ENCODE measurements at places on chromosomes 2 and 18. TPM values are rescaled to one million over a fixed set of nuclear protein-coding genes. Genes with fewer than 3 reads are reported as not detected.
A peak's percentile ranks its signal among the peaks of the same experiment; 100 is the strongest.

The IL1R1 gene
- 16.1 TPM for total RNA-seq

The NEU4 gene
- total RNA-seq: 9.4 TPM

The RMDN2 gene
- 10.9 TPM for total RNA-seq

The TP53I3 gene
- total RNA-seq: 29.1 TPM

The DNAJC5G gene
- not detected for total RNA-seq

The RNF125 gene
- total RNA-seq: 8.0 TPM

The TNS1 gene
- total RNA-seq: 196 TPM

The L3MBTL4 gene
- total RNA-seq: 6.5 TPM

DNA sequence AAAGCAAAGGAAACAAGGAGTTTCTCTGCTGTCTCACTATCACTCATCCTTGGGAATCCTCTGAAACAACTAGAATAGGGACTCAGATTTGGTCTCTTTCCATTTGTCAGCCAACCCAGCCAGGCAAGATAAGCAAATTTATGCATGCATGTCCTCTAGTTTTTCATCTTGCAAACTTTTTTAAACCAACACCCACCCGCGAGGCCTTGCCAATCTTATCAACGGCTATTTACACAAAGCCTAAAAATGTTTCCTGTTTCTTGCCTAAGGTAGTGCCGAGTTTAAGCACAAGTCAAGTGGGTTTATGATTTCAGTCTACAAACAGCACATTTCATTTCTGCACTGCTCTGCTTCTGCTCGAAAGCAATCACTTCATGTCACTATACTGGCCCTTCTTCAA, 240.9 kb downstream of the STK39 start:
- DNase-seq: no peak

DNA sequence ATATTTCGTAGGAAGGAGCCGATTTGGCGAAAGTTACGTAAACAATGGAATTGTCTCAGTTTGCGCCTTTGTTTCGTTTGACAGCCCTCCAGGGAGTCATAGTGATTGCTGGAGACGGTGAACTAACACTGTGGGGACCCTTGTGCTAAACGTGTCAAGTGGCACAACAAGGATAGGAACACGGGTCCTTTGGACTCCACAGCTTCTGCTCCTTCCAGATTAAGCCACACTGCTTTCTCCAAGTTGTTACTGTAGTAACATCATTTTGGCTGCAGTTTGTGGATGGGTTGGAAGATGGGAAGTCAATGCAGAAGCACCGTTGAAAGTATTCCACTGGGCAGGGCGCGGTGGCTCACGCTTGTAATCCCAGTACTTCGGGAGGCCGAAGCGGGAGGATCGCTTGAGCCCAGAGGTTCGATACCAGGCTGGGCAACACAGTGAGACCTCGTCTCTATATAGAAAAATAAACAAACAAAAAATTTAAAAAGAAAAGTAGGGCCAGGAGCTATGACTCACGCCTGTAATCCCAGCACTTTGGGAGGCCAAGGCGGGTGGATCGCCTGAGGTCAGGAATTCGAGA, 636 bp upstream of the IMMT start:
- no peak for DNase-seq

DNA sequence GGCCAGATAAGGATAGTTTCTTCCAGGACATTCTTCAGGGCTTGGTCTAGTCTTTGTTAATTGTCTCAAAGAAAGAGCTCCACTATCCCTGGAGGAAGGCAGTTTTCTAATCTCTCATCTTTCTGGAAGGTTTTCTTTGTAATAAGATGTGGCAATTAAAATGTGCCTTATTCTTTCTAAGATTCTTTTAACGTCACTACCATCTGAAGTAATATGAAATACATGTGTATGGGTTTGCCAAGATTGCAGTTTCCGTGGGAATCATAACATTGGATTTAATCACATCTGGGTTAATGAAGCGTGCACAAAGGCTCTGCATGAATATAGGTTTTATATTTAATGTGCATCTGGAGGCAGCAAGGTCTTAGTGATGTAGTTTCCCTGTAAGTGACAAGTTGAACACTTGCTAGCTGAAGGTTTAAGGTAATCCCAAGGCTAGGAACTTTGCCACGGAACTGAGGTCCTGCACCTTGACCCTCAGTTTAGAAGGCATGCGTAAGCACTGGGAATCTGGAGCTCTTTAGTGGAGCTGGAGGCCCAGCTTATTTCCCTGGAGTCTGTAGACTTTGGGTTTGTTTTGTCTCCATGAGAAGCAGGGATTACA, 25.7 kb downstream of the DIS3L2 start:
- peak; percentile 78 for DNase-seq

DNA sequence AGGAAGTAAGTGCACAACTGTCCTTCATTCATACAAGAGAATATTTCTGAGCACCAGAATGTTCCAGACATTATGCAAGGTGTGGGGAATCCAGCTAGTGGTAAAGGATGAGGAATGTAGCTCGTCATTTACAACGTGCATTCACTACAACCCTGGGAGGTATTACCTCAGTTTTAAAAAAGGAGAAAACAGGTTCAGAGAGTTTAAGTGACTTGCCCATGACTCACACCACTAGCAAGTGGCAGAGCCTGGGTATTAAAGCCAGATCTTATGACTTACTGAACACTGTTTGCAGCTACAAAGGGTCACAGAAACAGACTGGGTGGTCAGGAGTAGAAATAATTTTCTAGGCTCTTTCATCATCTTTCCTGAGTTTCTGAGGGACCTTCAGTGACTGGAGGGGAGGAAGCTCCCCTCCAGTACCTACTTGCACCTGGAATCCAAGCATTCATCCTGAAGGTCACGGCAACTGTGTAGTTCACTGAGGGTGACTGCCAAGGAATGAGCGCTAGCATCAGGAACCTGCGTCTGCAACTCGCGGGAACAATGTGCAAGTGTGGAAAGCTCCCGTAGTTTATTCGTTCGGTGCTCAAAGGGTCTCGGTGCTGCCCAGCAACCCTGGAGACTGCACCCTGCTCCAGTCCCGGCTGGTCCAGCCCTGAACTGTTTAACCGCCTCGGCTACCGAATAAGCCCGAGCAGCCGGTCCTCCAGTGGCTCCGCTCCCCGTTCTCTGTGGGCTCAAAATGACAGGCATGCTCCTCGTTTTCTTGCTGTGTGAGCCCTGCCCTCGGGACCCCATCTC, 647 bp downstream of the CCDC121 start:
- DNase-seq: peak; percentile 6

GRCh38 chr2:68121873-68122679, 35.6 kb upstream of the PNO1 start:
- peak; percentile 92 for DNase-seq

- no peak for DNase-seq
These were observed 248.4 kb downstream of the FHOD3 start for GRCh38 chr18:36545821-36546427.

- no peak for DNase-seq
These were observed 88.0 kb downstream of the TEX51 start for GRCh38 chr2:126986631-126987187.

DNA sequence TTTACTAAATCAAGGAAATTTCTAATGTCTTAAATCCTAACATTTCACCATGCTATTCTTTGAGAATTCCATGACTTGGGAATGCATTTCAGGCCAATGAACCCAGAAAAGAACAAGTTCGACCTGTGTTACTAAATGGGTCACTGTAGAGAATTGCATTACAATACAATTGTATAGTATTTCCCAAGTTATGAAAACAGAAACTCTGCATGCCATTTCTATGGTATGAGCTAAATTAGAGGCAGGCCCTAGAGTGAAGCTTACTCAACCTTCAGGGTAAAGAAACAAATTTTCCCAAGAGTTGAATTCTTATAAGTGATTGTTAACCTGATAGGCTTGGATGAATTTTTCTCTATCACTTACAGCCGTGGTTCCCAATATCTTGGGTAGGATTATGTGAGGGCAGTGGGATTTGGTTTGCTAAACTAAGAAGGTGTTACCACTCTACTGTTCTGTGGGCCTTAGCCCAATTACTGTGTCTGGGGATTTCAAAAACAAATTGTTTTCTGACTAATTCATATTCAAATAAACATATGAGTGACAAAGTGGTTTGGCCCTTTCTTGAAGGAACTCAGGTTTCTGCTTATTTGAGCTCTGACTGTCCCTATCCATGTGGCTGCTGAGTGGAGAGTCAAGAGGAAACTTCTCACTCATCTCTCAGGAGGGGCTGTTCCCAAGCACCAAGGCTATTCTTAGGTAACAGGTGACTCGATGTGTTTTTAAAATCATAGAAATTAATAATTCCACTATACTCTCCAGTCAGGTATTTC, 11.2 kb upstream of the SERPINB7 start:
- no peak for DNase-seq

- DNase-seq: peak; percentile 7
These were observed 996.2 kb upstream of the FANCL start for GRCh38 chr2:59237311-59237710.

- peak; percentile 41 for DNase-seq
These were observed 675 bp upstream of the SPIRE1 start for GRCh38 chr18:12658426-12659138.

- no peak for DNase-seq
These were observed 85.7 kb upstream of the LAPTM4A start for GRCh38 chr2:20137131-20137571.

DNA sequence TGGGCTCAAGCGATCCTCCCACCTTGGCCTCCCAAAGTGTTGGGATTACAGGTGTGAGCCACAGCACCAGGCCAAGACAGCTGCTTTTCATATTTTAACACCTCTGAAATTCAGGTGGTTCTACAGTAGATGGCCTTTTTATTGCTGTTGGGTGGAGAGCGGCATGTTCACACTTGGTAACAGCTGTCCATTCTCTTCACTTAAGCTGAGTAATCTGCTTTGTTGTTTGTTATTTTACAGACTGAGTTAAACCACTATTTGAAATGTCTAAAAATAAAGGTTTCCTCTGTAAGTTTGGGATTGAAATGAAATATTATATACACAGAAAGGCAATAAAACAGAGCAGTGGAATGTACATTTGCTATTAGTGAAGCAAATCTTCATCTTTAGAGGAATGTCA, 44.9 kb upstream of the TLK1 start:
- DNase-seq: no peak

- peak; percentile 88 for DNase-seq
These were observed 34.1 kb upstream of the MAT2A start for GRCh38 chr2:85504778-85505261.

GRCh38 chr2:209523867-209524266, 100.0 kb downstream of the MAP2 start:
- DNase-seq: no peak

DNA sequence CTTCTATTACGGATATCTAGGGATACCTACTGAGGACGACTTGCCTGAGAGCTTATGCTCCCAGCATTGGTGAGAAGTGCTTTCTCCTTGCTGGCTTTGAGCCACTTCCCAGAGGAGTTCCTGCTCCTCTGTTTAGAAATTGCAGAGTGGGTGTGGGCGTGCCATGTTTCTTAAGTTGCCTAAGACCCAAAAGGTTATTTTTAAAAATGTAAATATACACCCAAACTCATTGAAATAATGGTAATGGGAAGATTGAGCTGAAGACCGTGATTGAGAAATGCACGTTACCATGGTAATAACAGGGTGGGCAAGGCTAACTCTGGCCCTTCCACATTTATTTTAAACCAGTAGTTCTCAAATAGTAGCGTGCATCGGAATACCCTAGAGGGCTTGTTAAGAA, 17.2 kb upstream of the TMEM200C start:
- no peak for DNase-seq

GRCh38 chr2:121478996-121479745, 51.5 kb upstream of the RNU4ATAC start:
- DNase-seq: no peak

- DNase-seq: no peak
These were observed 384.6 kb downstream of the PLCL1 start for GRCh38 chr2:198188982-198189381.

- no peak for DNase-seq
These were observed 169.2 kb downstream of the TRABD2A start for GRCh38 chr2:84711651-84712050.

- DNase-seq: no peak
These were observed 44.0 kb downstream of the ZCCHC2 start for GRCh38 chr18:62566818-62567217.

GRCh38 chr2:165009466-165009865, 54.1 kb upstream of the SLC38A11 start:
- no peak for DNase-seq

DNA sequence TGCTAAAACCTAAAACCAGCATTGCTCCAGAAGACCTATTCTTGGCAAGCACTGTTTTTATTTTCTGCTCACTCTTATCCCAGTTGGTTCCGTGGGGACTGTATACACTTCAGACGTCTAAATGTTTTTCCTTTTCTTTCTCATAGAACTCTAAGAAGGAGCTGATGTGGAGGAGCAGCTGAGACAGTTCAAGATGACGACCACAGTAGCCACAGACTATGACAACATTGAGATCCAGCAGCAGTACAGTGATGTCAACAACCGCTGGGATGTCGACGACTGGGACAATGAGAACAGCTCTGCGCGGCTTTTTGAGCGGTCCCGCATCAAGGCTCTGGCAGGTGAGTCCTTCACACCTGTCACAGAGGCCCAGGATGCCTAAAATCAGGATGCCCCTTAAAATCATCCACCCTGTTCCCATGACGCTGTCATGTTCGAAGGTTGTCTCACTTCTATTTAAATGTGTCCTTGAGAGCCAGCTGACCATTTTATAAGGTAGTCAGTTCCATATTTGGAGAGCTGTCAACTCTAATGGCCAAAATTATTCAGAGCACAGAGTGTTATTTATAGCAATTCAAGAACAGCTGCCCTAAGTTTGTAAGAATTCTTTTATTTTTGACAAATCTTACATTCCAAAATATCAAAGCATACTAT, 70.2 kb downstream of the SPTBN1 start:
- no peak for DNase-seq

GRCh38 chr2:129492548-129492947, 486.9 kb upstream of the RAB6C start:
- DNase-seq: peak; percentile 38

DNA sequence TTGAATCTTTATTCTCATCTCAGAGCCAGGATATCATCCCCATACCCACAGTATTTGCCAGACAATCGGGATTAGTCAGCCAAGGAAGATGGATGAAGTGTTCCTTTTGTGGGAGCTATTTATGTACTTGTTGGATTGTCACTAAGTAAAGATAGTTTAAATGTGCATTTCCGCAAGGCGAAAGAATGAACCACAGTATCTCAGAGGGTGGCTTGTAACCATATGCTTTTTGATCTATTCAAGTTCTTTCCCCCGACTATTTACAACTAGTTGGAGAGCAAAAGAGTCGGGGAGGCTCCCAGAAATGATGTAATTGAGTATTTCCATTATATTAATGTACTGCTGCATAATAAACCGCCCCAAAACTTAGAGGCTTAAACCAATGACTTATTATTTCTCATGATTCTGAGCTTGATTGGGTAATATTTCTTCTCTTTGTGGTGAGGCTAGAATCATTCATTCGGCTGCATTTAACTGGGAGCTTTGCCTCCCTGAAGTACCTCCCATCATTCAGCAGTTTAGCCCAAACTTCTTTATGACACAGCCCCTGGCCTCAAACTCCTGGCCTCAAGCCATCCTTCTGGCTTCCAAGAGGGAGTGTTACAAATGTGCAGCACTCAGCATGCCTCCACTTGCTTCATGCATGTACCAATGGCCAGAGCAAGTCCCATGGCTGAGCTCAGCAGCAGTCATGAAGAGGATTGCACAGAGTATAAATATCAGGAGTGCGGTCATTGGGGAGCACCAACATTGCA, 423.7 kb downstream of the METTL4 start:
- peak; percentile 10 for DNase-seq

- DNase-seq: no peak
These were observed 44.6 kb downstream of the AKAIN1 start for GRCh38 chr18:5152343-5153020.

Measured in tongue (tissue), 3 donors.